ENCODE measurements at places on chromosomes 11 and 22. TPM values are rescaled to one million over a fixed set of nuclear protein-coding genes. Genes with fewer than 3 reads are reported as not detected.

GRCh38 chr11:92667486-92668152 lies 301.8 kb upstream of the MTNR1B start:
- H3K27me3 ChIP-seq = no peaks in the 10 kb centered on the region
- DNase-seq = no peak
- no peaks in the 10 kb centered on the region for H3K4me1 ChIP-seq
- H3K4me3 ChIP-seq = no peak overlapping the region

MOGAT2 gene
- polyA plus RNA-seq = not detected

HEPHL1 gene
- 0.03 TPM for polyA plus RNA-seq

CEP126 gene
- 5.9 TPM for polyA plus RNA-seq

DHCR7 gene
- polyA plus RNA-seq = 25.3 TPM

GRCh38 chr11:26287067-26287518 lies 44.8 kb upstream of the ANO3 start:
- no peaks in the 10 kb centered on the region for H3K4me1 ChIP-seq
- no peak for DNase-seq
- no peak overlapping the region for H3K4me3 ChIP-seq
- H3K27me3 ChIP-seq = no peaks in the 10 kb centered on the region
- H3K36me3 ChIP-seq = no peaks in the 10 kb centered on the region

- H3K4me3 ChIP-seq = no peak overlapping the region
- H3K36me3 ChIP-seq = no peaks in the 10 kb centered on the region
- H3K27me3 ChIP-seq = no peaks in the 10 kb centered on the region
- no peaks in the 10 kb centered on the region for H3K4me1 ChIP-seq
- no peak for DNase-seq
Observed at GRCh38 chr11:16380941-16381568, 24.7 kb upstream of the SOX6 start.

DNA sequence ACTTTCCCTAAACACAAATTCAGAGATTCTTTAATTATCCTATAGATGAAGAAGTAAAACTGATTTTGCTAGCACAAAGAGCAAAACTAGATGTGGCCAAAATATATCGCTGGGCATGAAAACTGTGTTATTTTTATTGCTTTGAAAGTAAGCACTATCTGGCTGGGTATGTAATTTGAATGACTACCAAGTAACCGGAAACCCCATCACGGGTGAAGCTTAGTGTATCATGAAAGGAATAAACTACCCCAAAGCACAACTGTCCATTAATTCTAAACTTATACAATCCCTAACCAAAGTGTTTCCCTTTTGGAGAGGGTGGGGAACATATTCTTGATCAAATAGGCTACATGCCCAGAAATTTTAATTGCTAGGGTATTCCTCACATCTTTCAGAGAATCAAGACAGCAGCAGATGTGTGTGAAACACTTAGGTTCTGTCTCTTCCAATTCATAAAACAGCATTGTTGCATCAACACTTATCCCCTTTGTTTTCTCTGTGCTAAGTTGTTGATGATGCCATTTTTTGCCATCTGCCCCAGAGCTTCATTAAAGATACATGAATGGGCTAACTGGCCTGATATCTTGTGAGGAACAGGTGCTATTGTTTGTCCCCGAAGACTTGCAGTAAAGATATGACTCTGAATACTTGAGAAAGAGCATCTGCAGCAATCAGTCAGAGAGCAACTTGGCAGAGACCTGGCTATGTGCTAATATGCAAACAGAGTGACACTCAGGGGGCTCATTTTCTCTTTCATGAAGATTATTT lies 238.2 kb downstream of the SOX6 start:
- H3K36me3 ChIP-seq = no peaks in the 10 kb centered on the region
- H3K27me3 ChIP-seq = no peaks in the 10 kb centered on the region
- no peak for DNase-seq
- no peak overlapping the region for H3K27ac ChIP-seq
- no peak overlapping the region for H3K4me3 ChIP-seq

GRCh38 chr22:17140826-17141766 lies 18.0 kb downstream of the HDHD5 start:
- no peaks in the 10 kb centered on the region for H3K27me3 ChIP-seq
- DNase-seq = no peak
- no peak overlapping the region for H3K27ac ChIP-seq

DNA sequence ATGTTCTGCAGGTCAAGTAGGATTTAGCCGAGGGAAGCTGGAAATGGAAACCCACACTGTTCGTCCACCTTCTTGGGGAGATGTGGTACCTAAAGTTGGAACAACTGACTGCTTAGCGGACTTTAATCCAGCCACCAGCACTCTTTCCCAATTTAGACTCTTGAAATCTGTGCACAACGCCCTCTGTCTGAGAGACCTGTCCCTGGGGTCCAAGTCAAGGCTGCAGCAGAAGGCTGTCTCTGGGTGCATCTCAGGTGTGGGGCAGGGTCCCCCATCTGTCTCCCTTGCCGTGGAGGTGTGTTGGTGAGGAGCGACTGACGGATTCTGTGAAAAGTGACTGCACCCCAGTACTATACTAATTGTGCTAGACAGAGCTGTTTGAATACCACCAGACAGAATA lies 168.2 kb upstream of the CADM1 start:
- no peak for DNase-seq
- H3K4me1 ChIP-seq = no peaks in the 10 kb centered on the region
- H3K4me3 ChIP-seq = no peak overlapping the region
- no peaks in the 10 kb centered on the region for H3K27me3 ChIP-seq
- H3K36me3 ChIP-seq = no peaks in the 10 kb centered on the region
- H3K27ac ChIP-seq = no peak overlapping the region

SAAL1 gene
- 12.0 TPM for polyA plus RNA-seq

GRCh38 chr11:11582011-11582701 lies 39.6 kb downstream of the GALNT18 start:
- no peak overlapping the region for H3K27ac ChIP-seq
- no peaks in the 10 kb centered on the region for H3K36me3 ChIP-seq
- no peaks in the 10 kb centered on the region for H3K27me3 ChIP-seq
- H3K4me1 ChIP-seq = no peaks in the 10 kb centered on the region
- H3K4me3 ChIP-seq = no peak overlapping the region
- DNase-seq = no peak

GRCh38 chr11:12224537-12224893 lies 114.1 kb downstream of the MICAL2 start:
- no peaks in the 10 kb centered on the region for H3K27me3 ChIP-seq
- DNase-seq = peak; percentile 42
- H3K4me3 ChIP-seq = no peak overlapping the region

SLC22A25 gene
- not detected for polyA plus RNA-seq

DNA sequence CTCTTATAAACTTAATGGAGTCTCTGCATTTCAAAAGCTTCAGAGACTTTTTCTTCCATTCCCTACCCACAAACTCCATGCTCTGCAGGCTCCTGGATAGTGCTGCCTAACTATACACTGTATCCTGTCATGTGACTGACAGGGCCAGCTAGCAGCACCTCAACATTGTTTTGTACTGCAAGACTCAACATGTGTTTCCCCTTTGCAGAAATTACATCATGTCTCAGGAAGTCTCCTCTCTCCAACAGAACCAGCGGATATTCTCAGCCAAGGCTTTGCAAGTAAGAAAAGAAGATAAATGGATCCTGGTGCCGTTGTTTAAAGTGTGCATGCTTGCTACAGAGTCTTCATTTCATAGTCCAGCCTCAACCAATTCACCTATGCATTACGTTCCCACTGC lies 164.0 kb upstream of the UBASH3B start:
- H3K27me3 ChIP-seq = no peaks in the 10 kb centered on the region
- no peaks in the 10 kb centered on the region for H3K36me3 ChIP-seq
- no peak for DNase-seq
- no peak overlapping the region for H3K4me3 ChIP-seq
- H3K27ac ChIP-seq = no peak overlapping the region

DNA sequence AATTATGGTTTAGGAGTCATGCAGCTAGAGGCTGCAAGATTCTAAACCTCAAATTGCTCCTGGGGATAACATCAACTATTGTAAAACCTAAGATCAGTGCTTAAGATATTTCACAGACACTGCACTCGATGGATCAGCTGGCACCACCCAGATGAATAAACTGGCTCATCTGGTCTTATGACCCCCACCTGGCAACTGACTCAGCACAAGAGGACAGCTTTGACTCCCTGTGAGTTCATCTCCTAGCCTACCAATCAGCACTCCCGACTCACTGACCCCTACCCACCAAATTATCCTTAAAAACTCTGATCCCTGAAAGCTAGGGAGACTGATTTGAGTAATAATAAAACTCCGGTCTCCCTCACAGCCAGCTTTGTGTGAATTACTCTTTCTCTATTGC lies 782 bp upstream of the TTC12 start:
- H3K4me1 ChIP-seq = peaks cover 4% of the 10 kb centered on the region
- no peaks in the 10 kb centered on the region for H3K36me3 ChIP-seq
- DNase-seq = no peak

DNA sequence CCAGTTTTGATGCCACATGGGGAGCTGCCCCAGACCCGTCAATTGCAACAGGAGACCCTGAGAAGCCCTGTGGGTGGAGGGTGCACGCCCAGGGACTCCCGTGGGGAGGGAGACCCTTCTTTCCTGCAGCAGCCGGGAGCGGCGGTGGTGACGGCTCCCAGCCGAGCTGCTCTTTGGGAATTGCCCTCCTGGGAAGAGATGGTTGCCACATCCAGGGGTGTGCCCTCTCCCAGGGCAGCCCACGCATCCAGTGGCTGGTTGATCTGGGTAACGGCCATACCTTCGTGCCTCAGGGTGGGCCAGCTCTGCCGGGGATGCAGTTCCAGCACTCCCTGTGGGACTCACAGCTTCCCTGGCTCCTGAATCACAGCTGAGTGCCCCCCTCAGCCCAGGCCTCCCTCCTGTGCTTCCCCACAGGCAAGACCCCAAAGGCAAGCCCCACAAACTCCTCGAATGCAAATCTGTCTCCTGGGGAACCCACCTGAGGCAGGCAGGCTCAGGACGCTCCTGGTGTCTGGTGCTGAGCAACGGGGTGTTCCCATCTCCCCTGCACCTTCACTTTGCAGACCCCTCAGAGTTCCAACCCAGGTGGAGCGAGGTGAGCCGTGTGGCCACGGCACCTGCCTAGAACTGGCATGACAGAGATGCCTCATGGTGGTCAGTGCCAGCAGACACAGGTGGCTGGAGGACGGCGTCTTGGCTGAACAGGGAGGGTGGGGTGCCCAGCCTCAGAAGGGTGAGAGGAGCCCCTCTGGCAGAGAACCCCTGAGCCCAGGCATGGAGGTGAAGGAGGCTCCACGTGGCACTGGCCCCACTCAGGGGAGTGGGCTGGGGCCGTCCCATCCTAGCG lies 1027.4 kb downstream of the BRD1 start:
- no peaks in the 10 kb centered on the region for H3K27me3 ChIP-seq
- H3K36me3 ChIP-seq = no peaks in the 10 kb centered on the region
- DNase-seq = no peak
- H3K4me1 ChIP-seq = no peaks in the 10 kb centered on the region

- H3K27ac ChIP-seq = no peak overlapping the region
- H3K27me3 ChIP-seq = no peaks in the 10 kb centered on the region
- no peak overlapping the region for H3K4me3 ChIP-seq
- H3K4me1 ChIP-seq = no peaks in the 10 kb centered on the region
- H3K36me3 ChIP-seq = no peaks in the 10 kb centered on the region
Observed at GRCh38 chr22:50498322-50498890, 9.1 kb downstream of the LMF2 start.

- H3K27ac ChIP-seq = no peak overlapping the region
- H3K36me3 ChIP-seq = no peaks in the 10 kb centered on the region
- no peak overlapping the region for H3K4me3 ChIP-seq
- no peak for DNase-seq
Observed at GRCh38 chr11:69398529-69399492, 82.7 kb upstream of the LINC01488 start.

DNA sequence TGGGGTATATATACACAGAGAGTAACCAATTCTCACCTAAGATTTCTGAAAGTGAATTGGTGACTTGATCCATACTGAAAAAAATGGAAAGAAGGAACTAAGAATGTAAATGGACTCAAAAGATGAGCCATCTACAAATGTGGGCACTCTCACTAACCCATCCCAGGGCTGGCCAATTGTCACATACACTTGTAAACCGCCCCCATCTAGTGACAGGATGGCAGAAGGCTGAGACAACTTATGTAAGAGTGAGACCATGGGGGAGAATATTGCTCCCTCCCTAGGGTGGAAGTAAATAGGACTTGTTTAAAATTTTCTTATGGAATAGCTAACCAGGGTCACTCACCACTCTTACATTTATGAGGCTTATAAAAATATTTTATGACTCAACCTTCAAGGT lies 377.1 kb upstream of the ISX start:
- H3K27me3 ChIP-seq = no peaks in the 10 kb centered on the region
- no peaks in the 10 kb centered on the region for H3K4me1 ChIP-seq
- no peak for DNase-seq
- H3K27ac ChIP-seq = no peak overlapping the region
- H3K36me3 ChIP-seq = no peaks in the 10 kb centered on the region
- no peak overlapping the region for H3K4me3 ChIP-seq

OTOG gene
- polyA plus RNA-seq = not detected

GRCh38 chr11:134276396-134277182 lies 410 bp downstream of the GLB1L3 start:
- no peaks in the 10 kb centered on the region for H3K36me3 ChIP-seq
- no peak for DNase-seq
- H3K27ac ChIP-seq = no peak overlapping the region

GRCh38 chr11:35934981-35935380 lies 8.9 kb upstream of the LDLRAD3 start:
- H3K4me1 ChIP-seq = no peaks in the 10 kb centered on the region
- H3K27ac ChIP-seq = no peak overlapping the region
- no peak for DNase-seq
- H3K27me3 ChIP-seq = no peaks in the 10 kb centered on the region

DNA sequence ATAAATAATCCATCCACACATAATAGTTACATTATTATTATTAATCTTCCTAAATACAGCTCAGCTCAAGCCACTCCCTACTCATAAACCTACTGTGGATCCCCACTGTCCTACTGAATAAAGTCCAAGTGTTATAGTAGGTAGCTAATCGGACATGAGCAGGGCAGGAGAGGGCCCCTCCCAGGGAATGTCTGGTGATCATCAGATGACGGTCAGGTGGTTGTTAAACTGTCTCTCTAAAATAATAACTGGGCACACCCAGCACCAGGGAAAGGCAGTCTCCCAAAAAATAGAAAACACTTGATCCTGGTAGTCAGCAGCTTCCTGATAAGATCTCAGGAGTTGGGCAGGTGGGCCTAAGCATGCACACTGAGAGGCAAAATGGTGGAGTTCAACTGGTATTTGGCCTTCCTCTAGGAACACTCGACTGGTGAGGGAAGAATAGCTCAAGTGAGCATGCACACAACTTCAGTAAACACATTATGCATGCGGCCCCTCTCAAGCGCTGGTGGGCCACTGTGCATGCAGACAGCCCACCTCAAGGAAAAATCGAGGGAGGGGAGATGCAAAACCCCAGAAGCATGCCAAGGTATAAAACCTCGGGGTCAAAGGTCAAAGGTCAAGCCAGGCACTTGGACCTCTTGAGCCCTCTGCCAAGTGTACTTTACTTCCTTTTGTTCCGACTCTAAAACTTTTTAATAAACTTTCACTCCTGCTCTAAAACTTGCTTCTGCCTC lies 65.0 kb downstream of the LRRC32 start:
- H3K27ac ChIP-seq = peak overlapping the region; percentile 64
- no peak overlapping the region for H3K4me3 ChIP-seq
- H3K36me3 ChIP-seq = no peaks in the 10 kb centered on the region
- peaks cover 40% of the 10 kb centered on the region for H3K4me1 ChIP-seq
- no peak for DNase-seq
- no peaks in the 10 kb centered on the region for H3K27me3 ChIP-seq

- no peak overlapping the region for H3K27ac ChIP-seq
- H3K4me3 ChIP-seq = peak overlapping the region; percentile 32
- DNase-seq = no peak
- no peaks in the 10 kb centered on the region for H3K27me3 ChIP-seq
Observed at GRCh38 chr11:64918017-64918416, 1.0 kb upstream of the ATG2A start.

- H3K36me3 ChIP-seq = no peaks in the 10 kb centered on the region
- no peak overlapping the region for H3K27ac ChIP-seq
- no peaks in the 10 kb centered on the region for H3K4me1 ChIP-seq
- no peak for DNase-seq
- H3K4me3 ChIP-seq = no peak overlapping the region
- H3K27me3 ChIP-seq = no peaks in the 10 kb centered on the region
Observed at GRCh38 chr11:69652999-69653398, 12.0 kb downstream of the CCND1 start.
